Tongue (tissue), 3 donors: ENCODE measurements at places on chromosomes 1 and 21.

GRCh38 chr1:50420689-50421365, 2.4 kb downstream of the DMRTA2 start:
- DNase-seq: no peak

DNA sequence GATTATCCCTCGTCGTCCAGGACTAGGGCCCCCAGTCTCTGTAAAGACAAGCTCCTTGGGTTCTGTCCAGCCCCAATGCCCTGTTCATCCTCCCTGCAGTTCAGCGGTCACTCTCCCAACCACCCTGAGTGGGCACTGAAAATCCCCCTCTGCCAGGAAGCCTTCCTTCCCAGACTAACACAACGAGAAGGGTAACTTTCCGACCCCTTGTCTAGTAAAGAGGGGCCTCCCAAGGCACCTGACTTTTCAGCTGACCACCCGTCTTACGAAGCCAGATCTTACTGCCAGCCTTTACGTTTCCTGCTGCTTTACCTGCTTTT, 13.4 kb downstream of the TMEM9 start:
- DNase-seq: no peak

DNA sequence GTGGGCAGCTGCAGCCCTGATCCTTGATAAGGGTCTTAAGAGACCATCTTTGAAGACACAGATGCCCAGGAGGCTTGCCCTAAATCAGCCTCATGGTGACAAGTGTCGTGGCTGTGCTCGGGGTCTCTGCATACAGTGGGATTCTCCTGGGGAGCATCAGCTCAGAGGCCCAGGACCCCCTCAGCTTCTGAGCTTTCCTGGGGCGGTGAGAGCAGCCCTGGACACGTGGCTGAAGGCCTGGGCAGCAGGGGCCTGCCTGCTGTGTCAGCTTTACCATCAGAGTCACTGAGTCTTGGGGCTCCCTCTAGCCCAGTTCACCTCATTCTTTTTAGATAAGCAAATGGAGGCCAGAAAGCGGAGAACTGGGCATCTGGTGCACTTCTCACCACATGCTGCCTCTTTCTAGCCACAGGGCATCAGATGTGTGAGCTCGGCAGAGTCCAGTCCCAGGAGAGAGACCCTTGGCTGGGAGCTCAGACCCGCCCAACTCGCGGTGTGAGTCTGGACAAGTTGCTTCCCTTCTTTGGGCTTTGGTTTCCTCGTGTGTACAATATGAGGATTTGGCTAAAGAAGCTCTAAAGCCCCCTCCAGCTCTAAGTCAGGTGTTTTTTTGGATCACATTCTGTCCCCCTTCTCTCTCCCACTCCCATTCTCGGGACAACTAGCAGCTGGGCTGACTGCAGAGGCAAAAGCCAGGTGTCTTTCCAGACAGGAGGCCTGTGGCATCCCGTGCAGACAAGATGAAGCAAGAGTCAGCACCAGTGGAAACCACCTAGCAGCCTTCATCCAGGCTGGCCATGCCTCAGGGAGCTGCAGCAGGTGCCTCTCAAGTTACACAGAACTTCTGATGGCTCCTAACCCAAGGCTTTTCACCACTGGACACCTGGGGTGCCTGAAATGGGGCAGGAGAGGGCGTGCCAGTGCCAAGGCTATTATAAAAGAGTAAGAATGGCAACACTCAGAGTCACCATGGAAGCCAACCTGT, 119.1 kb downstream of the KCNN3 start:
- no peak for DNase-seq

GRCh38 chr1:152165286-152166077, 6.5 kb upstream of the RPTN start:
- no peak for DNase-seq

GRCh38 chr1:39317910-39318633, 113.6 kb downstream of the MACF1 start:
- DNase-seq: no peak

DNA sequence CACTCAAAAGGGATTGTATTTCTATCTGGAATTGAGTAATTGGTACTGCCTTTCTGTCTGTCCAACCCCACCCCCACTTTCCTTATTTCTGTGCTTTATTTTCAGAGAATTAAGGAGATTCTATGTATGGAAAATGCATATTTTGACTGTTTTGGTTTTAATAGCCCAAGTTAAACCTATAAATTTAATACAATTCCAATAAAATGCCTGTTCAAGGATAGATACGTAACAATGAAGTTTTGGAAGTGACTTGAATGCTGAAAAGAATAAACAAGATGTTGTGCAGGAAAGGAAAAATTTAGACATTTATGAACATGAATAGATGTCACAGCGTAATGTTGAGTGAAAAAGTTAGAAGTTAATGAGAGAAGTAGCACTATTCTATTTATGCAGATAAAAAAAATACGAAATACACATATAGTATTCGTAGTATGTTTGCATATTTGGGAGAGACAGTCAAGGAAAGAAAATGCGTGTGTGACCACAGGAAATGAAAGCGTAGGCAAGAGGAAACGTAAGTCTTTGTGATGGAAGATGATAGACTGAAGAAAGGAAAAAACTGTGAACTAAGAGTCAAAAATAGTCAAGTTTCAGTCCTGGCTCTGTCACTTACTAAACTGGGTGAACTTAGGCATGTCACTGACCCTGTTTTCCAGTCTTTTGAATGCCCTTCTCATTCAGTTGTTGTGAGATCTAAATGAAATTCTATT, 62.1 kb downstream of the MEF2D start:
- no peak for DNase-seq

DNA sequence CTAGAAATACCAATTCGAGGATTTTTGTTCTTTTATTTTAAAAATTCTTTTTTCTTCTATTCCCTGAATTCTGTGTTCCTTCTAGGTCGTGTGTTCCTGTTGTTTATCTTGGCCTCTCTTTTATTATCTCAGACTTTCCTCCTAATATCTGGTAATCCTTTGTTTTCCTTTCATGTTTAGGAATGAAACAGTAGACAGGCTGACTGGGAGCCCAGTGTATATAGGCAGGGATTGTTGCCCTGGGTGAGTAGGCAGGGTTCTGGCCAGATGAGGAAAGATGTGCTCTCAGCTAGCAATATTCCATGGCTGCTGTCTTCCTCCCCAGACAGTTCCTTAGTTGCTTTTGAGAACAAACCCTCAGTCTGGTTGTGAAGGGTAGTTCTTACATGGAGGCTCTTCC, 161.8 kb upstream of the PDE4B start:
- DNase-seq: no peak

DNA sequence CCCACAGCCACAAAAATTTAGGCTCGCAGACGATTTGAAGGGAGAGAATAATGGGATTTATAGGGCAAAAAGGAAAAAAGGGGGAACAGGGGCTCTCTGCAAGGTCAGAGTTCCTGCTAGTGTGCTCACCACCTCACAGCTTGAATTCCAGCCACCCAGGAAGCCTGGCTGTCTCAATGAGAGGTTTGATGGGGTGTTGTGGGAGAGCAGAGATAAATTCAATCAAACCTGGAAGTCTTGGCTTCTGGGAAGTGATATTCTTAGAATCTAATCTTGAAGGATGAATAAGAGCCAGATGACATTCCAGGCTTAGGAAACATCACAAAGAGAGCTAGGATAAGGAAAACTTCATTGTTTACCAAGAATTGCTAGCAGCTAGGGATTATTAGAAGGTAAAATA, 47.4 kb upstream of the C21orf91 start:
- no peak for DNase-seq

DNA sequence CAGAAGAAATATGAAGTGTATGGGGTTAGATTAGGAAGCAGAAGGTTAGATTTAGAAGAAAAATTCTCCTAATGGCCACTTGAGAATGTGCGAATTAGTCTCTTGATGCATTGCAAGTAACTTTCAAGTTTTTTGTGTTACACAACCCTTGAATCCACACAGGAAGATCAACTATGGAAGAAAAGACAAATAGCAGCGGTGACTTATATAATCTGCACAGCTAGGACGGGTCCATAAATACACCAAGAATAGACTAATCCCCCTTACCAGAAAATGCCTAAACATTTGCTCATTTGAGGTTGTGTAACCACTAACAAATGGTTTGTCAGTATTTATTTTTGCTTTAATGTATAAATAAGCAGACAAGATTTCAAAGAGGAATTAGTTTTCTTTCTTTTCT, 182.6 kb downstream of the TGFB2 start:
- DNase-seq: no peak

- no peak for DNase-seq
Measured at GRCh38 chr1:27339213-27339612, 2.6 kb upstream of the SYTL1 start.

GRCh38 chr1:163240705-163241104, 38.0 kb upstream of the RGS5 start:
- DNase-seq: no peak

DNA sequence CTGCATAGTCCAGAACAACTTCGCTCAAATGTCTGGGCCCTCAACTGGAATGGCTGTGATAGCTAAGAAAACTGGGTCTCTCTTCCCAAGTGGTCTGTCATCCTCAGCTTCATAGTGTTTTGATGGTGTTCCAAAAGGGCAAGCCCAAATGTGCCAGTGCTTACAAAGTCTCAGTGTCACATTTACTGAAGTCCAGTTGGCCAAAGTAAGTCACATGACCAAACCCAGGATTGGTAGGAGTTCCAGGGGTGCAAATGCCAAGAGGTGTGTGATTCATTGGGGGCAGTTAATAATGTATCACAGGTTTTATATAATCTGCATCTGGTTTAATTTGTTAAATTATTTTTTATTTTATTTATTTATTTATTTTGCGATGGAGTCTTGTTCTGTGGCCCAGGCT, 24.9 kb downstream of the SMG7 start:
- no peak for DNase-seq

DNA sequence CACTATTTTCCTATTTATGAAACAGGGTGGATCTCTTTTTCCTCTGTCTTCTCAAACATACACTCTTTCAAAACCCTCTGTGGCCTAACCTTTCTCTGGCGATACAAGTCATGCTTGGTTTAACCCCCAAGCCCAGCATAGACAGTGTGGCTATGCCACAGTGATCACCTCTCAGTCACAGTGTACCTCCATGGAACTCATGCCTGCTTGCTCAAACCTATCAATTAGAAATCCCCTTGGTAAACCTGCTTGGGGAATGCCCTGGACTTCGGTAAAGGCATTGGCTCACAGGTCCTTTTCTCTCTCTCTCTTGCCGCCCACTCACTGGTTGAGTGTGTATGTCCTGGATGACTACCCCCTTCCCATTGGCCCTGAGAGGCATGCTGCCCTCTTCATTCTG, 147.5 kb downstream of the CYYR1 start:
- DNase-seq: no peak

DNA sequence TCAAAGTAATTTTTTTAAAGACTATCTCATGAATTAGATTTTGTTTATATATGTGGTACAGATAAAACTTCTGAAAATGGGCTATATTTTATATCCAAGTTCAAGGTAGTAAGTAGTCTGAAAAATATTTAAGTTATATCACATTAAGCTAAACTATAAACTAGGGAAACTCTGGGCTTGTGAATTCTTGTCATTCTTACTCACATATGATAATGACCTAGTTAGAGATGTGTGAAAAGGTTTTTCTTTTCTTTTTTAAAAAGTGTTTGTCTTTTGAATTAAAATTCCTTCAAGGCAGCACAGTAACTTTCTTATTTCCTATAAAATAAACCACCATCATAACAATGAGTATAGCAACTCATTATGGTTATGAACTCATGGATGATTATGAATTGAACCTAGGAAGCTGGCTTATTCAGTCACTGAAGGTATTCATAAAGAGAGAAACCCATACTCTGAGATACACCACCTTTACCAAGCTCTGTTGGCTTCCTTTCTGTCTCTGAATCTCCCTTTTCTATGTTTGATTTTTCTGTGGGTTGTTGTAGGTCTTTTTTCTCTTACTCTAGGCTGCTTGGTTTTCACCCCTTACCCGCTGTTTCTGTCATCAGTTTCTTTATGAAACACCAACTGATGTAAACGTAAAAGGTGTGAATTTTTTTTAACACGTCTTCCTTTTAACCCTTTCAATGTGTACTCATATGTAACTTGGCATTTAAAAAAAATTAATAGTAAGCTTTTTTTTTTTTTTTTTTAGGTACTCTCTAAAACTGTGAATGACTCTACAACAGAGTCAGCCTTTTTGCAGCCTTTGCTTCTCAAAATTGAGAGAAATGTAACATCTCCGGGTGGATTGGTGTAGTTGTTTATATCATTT, 25.2 kb downstream of the IL12RB2 start:
- no peak for DNase-seq

DNA sequence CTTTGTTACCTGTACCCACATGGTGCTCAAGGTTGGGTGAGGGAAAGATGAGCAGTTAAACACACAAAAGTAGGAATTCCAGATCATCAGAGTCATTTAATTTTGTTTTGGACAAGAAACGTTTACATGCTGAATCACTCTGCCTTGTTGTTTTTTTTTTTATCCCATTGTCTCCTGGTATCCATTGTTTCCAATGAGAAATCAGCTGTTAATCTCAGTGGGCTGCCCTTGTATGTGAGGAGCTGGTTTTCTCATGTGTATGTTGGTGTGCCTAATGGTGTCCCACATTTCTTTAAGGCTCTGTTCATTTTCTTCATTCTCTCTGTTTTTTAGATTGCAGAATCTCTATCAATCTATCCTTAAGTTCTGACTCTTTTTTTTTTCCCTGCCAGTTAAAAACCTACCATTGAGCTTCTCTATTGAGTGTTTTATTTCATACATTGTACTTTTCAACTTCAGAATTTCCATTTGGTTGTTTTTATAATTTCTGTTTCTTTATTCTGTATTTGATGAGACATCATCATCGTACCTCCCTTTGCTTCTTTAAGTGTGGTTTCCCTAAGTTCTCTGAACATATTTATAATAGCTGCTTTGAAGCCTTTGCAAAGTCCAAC, 8.8 kb upstream of the OBSCN start:
- DNase-seq: no peak

- DNase-seq: no peak
Measured at GRCh38 chr1:248599396-248599795, 1.9 kb upstream of the OR2T10 start.

DNA sequence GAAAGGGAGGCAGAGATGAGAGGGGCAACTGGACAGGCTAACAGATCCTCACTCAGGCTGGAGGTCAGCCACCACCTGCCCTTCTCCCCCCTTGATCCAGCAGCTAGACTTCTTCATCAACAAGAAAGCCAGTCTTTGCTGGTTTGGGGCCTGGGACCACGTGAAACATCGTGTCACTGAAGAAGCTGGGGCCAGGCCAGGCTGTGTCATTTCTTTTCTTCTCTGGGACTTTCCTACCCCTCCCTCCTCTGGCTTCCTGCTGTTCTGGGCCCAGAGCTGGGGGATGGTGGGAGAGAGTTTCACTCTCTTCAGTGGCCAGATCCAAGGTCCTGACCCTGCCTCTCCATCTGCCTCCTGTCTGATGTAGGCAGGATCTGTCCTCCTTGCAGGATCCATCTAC, 18.1 kb upstream of the SLC26A9 start:
- DNase-seq: no peak
